Pancreas (tissue), 10 donors: ENCODE measurements at places on chromosomes 2 and 18. TPM values are rescaled to one million over a fixed set of nuclear protein-coding genes. Genes with fewer than 3 reads are reported as not detected.
A peak's percentile ranks its signal among the peaks of the same experiment; 100 is the strongest.

Gene CCT4
- total RNA-seq = 85.9 TPM

Gene LRP1B
- 0.22 TPM for total RNA-seq

Gene UPP2
- not detected for total RNA-seq

Gene VWA3B
- not detected for total RNA-seq

GRCh38 chr2:40286721-40287120 is 165.2 kb downstream of the SLC8A1 start:
- DNase-seq = no peak

DNA sequence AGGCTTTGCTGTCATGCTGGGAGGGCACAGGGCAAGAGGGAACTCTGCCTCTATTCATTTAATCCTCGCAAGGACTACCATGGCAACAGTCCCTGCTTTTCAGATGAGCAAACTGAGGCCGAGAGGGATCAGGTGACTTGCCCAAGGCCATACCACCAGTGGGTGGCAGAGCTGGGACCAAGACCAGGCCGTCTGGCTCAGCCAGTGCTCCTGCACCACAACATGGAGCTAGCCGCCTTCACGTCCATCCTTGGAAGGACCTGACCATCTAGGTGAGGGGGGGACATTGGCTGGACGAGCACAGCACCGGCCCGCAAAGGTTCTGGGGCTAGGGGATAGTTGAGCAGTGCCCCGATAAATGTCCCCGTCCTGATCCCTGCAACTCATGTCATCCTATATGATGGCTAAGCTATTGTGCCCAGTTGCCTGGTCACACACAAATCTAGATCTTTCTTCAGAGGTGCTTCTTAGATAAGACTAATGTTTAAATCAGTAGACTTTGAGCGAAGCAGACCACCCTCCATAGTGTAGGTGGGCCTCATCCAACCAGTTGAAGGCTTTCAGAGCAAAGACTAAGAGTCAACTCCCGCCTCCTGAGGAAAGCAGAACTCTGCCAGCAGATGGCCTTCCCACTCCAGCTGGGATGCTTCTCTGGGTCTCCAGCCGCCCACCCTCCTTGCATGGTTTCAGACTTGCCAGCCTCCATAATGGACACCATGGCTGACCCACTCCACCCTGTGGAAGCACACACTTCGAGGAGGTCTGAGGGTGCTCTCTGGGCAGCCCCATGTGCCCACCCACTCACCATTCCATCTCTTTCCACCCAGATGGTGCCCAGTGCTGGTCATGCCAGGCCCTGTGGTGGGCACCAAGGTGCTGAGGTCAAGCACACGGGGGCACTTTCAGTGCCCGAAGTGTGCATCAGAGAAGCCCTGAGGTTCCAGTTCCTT is 214.8 kb upstream of the RAB6C start:
- no peak for DNase-seq

- no peak for DNase-seq
Observed at GRCh38 chr2:169232551-169233154, 129.7 kb downstream of the LRP2 start.

GRCh38 chr2:240255811-240256703 is 115.6 kb upstream of the OTOS start:
- DNase-seq = peak; percentile 58

GRCh38 chr2:136284226-136285119 is 166.5 kb upstream of the CXCR4 start:
- no peak for DNase-seq

DNA sequence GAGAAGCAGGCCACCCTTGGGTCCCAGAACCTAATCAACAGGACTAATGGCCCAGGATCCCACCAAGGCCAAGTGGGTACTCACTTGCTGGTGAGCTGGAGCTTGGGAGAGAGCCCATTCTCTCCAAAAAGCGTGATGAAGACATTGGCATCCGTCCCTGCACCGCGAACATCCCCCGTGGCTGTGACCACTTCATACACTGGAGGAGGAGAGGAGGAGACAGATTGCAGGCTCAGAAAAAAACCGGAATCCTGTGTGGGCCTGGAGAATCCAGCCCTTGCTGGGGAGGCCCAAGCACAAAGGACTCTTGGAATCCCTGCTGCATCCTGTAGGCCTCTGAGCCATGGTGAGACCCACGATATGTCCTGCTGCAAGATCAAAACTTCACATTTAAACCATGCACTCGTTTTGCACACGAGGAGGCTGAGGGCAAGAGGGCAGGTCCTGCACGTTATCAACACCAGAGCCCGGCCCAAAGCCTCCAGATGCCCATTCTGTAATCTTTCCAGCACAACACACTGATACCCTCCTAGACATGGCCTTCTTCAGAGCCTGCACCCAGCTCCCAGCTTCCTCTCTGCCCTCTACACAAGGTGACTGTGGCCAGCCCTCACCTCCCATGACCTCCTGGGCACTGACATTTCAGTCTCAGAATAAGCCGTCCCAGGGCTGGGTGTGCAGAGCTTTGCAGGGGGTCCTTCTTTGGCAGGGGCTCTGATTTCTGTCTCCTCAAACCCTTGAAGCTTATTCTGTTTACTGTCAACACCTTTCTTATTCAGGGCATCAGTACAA is 7.8 kb downstream of the LOXHD1 start:
- DNase-seq = no peak

DNA sequence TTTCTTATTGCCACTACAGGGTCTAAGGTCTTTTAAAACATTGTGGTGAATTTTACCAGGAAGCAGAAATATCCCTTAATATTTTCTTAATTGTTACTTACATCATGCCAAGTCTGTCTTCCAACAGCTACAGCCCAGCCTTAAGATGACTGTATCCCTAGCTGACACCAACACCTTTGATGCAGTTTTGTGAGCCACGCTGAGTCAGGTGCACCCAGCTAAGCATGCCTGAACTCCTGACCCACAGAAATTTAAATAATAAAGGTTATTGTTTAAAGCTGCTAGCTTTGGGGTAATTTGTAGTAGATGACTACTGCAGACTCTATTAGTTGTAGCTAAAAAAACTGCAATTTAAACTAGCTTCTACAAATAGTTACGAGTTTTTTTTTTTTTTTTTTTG is 1757.9 kb upstream of the LRRTM1 start:
- DNase-seq = no peak

DNA sequence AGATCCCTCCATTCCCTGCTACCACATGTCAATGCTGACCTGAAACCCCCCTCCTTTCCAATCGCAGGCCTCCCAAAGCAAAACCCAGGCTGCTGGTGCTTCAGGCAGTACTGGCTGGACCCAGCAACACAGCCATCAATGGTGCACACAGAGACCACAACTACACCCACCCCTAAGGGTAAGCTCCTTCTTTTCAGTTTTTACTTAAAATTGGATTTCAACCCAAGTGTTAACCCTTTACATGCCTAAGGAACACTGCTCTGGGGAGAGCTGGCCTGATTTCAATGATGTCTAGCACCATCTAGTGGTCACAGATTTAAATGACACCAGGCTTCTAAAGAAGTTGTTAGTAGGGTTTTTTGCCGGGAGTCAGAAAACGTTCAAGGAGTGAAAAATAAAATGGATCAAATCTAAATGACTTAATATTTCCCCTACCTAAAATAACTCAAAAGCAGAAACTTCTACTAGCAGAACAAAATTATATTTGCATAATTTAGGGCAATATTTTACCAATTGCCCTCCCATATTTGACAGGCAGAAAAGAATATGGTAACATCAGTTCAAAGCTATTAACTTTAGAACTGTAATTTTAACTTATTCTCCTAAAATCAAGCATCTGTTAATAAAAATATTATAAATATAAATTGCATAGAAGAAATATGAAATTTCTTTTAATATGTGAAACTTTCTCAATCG is 24.6 kb downstream of the FECH start:
- no peak for DNase-seq

- no peak for DNase-seq
Observed at GRCh38 chr2:54289917-54290316, 33.9 kb upstream of the TSPYL6 start.

DNA sequence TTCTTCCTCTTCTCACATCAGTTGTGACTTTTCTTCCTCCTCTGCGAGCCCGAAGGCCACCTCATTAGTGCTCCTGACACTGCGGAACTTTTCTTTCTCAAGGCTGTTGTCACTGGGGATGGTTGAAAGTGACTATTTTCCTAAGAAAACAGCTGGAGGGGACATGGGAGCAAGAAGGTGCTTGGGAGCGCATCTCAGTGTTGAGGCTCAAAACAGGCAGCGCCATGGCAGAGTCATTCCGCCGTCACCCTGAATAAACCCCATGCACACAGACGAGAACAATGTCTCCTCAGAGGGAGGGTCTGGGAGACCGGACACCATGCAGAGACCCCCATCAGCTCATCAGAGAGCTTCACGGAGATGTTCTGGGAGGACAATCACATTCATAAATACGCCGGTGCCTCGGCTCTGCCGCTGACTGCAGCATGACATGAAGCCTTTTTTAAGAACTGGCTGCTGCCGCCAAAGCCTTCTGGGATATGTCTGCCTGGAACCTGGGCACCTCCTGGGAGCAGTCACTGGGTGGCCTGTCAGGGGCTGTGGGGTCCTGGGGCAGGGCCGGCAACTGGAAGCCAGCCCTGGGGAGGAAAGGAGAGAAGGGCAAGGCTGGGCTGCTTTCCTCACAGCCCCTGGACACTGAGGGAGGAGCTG is 19.2 kb downstream of the ATOH8 start:
- DNase-seq = no peak

GRCh38 chr18:7766817-7767216 is 199.7 kb downstream of the PTPRM start:
- no peak for DNase-seq

GRCh38 chr18:63316612-63317555 is 2.7 kb downstream of the BCL2 start:
- no peak for DNase-seq

- DNase-seq = no peak
Observed at GRCh38 chr2:72803151-72803550, 22.7 kb downstream of the EXOC6B start.

GRCh38 chr2:172680436-172681068 is 55.1 kb upstream of the RAPGEF4 start:
- no peak for DNase-seq

GRCh38 chr2:114076961-114077360 is 187.1 kb downstream of the ACTR3 start:
- DNase-seq = no peak

DNA sequence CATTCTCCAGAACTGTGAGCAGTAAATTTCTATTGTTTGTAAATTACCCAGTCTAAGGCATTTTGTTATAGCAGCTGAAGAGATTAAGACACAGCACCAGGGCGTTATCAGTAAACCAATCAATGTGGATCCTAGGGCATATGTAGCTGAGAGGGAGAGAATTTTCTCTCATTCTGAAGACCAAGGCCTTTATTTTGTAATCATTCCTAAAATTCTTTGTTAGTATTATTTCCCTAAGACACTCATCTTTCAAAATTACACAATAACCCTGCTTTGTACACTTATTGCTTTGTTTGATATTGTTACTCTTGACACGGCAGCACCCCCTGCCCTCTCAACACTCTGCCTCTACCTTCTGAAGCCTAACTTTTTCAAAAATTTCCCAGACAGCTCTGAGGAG is 419.1 kb downstream of the SLC4A3 start:
- DNase-seq = no peak
